ENCODE measurements at places on chromosomes 5 and 9.

- no peak for DNase-seq
Observed at GRCh38 chr5:124337996-124338395, 408.4 kb downstream of the ZNF608 start.

DNA sequence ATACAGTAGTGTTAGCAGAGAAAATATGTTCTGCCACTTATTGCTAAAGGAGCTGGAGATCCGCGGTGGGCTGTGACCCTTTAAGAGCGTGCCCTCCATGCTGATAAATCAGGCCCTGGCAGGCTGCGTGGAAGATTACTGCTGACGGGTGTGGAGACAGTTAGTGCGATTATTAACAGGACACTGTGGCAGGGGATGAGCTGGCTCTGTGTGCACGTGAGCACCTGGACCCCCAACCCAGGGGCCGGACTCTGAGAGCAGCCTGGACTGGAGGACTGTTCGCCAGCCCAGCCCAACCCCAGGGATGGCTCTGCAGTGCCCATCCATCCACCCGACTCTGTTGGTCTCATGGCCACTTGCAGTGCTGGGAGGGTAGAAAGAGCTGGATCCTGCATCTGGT, 162.0 kb downstream of the MELK start:
- DNase-seq: no peak

- peak; percentile 62 for DNase-seq
Observed at GRCh38 chr9:130835441-130836298, 616 bp downstream of the ABL1 start.

GRCh38 chr5:154253807-154254206, 63.3 kb downstream of the GALNT10 start:
- no peak for DNase-seq

DNA sequence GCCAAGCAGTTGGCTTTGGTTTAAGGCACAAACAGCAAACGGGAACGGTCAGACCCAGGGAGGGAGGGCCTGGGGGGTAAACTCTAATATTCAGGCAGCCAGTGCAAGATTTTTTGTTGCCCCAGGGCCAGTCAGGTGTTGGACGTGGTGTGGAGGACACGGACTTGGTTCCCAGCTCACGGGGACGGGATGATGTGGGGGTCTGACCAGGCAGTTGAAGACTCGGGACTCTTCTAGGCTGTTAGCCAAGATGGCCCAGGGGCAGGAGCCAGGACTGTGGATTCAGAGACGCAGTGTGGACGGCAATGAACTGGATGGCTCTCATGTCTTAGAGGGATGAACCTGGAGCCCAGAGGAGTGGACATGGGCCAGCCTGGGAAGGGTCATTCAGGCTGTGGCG, 169.2 kb downstream of the C9orf50 start:
- DNase-seq: no peak

DNA sequence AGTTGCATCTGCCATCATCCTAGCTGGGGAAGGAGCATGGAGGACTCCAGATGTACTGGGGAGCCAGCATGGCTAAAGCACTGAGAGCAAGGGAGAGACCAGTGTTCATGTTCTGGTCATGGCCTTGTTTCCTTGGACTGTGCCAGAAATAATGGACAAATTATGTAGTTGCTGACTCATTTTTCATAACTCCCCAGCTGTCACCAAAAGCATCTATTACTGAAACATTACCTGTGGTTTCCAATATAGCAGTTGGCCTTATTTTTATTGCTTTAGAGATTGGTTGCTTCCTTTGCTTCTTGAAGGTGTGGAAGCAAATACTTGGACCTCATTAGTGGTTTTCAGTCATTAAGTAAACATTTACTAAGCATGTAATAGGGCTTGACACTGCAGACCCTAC, 11.3 kb downstream of the RALGPS1 start:
- no peak for DNase-seq

- no peak for DNase-seq
Observed at GRCh38 chr5:143494162-143494561, 90.7 kb upstream of the NR3C1 start.

DNA sequence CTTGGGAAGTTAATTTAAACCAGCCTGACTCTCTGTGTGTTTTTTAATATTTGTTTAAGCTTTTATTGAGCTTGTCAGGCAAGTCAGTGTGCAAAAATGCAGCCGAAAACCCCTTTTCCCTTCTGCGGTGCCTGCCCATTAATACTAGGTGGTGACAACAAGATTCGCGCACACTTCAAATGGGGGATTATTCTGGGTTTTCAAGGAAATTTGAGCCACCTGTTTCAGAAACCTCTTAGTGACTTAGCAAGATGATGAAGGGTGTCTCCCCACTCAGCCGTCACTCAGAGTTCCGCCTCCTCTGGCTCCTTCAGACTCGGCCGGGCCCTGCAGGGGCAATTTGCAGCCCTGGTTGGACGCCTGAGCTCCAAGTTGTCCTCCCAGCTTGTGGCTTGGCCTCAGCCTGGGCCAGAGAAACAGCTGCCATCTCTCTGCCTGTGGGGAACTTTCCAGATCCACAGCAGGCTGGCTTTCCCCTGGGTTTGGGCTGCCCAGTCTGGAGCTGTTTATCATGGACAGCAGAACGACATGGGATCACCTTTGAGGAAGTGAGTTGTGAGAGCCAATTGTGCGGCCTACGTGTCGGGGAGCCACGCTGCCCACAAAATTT, 75.9 kb downstream of the SPRY4 start:
- no peak for DNase-seq

- DNase-seq: peak; percentile 92
Observed at GRCh38 chr5:95858661-95859595, 36.4 kb upstream of the GLRX start.

DNA sequence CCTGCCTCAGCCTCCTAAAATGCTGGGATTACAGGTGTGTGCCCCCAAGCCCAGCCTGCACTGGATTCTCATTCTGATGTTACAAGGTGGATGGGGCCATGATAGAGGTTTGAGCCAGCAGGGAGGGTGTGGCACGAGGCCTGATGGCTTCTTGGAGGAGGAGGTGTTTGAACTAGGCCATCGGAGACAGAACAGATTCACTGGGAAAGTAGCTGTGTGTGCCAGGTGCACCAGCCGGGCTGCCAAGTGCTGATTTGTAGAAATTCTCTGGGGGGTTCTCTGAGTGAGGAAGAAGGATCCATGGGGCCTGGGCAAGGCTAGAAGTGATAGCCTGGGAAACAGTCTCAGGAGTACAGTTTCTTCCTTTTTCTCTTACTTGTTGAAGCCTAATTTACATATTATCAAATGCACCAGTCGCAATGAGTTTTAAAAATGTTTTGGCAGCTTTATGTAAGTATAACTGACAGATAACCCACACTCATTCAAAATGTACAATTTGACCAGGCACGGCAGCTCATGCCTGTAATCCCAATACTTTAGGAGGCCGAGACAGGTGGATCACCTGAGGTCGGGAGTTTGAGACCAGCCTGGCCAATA, 31.1 kb upstream of the STXBP1 start:
- no peak for DNase-seq

DNA sequence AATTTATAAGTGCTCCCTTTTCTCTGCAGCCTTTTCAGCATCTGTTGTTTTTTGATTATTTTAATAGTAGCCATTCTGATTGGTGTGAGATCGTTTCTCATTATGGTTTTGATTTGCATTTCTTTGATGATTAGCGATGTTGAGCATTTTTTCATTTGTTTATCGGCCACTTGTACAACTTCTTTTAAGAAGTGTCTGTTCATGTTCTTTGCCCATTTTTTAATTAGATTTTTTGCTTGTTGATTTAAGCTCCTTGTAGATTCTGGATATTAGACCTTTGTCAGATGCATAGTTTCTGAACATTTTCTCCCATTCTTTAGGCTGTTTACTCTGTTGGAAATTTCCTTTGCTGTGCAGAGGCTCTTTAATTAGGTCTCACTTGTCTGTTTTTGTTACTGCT, 46.3 kb downstream of the FYB1 start:
- no peak for DNase-seq

All from stimulated activated effector memory CD8-positive, alpha-beta T cell treated with anti-CD3 and anti-CD28 coated beads, Interleukin-12 subunit alpha, Interleukin-12 subunit beta, amount 100 ng/mL, for 72 hours (primary cell).